ENCODE measurements at places on chromosomes 6 and 20.

DNA sequence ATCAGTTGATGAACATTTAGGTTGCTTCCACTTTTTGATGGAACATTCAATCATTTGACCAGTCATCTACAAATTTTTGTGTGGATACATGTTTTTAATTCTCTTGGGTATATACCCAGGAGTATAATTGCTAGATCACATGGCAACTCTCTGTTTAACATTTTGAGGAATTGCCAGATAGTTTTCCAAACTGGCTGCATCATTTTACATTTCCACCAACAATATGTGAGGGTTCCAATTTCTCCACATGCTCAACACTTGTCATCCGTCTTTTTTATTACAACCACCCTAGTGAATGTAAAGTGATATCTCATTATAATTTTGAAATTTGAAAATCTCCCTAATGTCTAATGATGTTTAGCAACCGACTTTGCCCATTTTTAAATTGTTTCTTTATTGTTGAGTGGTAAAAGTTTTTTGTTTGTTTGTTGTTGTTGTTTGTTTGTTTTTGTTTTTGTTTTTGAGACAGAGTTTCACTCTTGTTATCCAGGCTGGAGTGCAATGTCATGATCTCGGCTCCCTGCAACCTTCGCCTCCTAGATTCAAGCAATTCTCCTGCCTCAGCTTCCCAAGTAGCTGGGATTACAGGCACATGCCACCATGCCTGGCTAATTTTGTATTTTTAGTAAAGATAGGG lies 53.7 kb upstream of the PDYN start:
- no peak for DNase-seq

DNA sequence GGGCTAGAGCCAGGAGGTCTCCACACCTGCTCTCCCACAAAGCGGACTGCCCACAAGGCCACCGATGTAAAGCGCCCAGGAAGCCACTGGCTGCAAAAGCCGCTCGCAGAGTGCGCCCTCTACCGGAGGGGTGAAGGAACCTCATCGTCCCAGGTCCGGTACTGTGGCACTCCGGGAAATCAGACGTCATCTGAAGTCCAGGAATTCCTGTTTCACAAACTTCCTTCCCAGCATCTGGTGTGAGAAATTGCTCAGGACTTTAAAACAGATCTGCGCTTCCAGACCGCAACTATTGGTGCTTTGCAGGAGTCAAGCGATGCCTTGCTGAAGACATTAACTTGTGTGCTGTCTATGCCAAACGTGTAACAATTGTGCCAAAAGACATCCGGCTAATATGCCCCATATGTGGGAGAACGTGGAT lies 115.1 kb upstream of the ARID1B start:
- DNase-seq, result no peak

GRCh38 chr20:64161356-64162238 lies 2.7 kb upstream of the MYT1 start:
- peak; percentile 49 for DNase-seq

DNA sequence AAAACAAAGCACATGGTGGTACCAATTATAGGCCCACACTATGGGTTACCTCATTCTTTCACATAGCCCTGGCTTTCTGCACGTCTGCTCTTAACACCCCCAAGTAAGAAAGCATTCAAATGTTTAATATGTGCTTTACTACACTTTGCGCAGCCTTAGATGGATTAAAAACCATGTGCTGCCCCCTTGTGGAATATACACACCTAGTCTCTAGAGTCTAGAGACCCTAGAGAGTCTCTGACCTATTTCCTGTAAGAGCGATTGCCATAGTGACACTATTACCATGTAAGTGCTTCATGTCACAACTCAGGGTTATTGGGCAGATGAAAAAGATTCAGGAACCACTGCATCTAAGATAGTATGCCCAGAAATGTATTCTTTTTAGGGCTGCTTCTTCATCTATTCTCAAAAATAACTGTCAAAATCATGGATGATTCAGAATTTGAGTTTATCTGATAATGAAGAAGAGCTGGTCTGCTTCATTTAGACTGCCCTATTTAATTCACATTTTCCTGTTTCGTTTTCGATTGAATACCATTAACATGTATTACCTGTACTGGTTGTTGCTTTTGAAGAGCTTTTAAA lies 186.3 kb downstream of the ADGB start:
- DNase-seq, result peak; percentile 12

GRCh38 chr6:51855310-51856082 lies 231.9 kb downstream of the PKHD1 start:
- peak; percentile 71 for DNase-seq
